ENCODE measurements at places on chromosomes 2 and 18. TPM values are rescaled to one million over a fixed set of nuclear protein-coding genes. Genes with fewer than 3 reads are reported as not detected.

RRM2 gene
- 40.9 TPM for total RNA-seq

DUSP19 gene
- total RNA-seq, result 2.5 TPM

PXDN gene
- total RNA-seq, result 1.2 TPM

FAM237A gene
- not detected for total RNA-seq

SAG gene
- total RNA-seq, result not detected

VWC2L gene
- total RNA-seq, result not detected

NT5C1B gene
- total RNA-seq, result not detected

MRPL30 gene
- 29.7 TPM for total RNA-seq

DTNA gene
- 0.24 TPM for total RNA-seq

FOXD4L1 gene
- 0.11 TPM for total RNA-seq

- peak; percentile 60 for DNase-seq
These were observed 42.1 kb upstream of the TAF1B start for GRCh38 chr2:9800975-9801726.

DNA sequence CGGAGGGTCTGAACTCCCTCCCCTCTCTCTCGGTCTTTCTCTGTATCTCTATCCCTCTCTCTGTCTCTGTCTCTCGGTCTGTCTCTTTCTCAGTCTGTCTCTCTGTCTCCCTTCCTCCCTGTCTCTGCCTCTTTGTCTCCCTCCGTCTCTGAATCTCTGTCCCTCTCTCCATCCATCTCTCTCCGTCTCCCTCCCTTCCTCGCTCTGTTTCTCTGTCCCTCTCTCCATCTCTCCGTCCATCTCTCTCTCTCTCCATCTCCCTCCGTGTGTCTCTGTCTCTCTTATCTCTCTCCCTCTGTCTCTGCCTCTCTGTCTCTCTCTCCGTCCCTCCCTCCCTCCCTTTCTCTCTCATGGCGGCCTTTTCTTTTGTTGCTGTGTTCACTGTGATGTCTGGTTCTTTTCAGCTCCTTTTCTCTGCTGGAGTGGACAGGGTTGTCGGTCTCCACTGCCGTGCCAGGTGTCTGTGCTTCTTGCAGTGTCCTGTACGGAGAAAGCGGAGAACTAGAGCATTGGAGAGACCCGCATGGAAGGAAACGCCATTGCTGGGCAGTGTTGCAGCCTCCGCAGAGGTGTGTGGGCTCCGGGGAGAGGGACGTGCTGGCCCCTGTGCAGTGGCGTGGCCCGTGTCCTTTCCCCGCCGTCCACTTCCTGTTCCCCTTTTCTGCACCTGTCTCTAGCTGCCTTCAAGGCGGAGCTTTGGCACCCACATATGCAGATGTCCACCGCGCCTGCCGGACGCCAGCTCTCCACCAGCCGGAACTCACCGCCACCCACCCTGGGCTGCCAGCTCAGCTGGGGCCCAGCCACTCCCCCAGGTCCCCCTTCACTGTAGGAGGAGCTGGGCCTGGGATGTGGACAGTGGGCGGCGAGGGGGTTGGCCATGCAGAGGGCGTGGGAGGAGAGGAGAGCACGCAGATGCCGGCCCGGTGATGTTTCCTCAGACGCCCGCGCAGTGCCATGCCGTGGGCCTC lies 113.1 kb downstream of the NFATC1 start:
- DNase-seq, result no peak

DNA sequence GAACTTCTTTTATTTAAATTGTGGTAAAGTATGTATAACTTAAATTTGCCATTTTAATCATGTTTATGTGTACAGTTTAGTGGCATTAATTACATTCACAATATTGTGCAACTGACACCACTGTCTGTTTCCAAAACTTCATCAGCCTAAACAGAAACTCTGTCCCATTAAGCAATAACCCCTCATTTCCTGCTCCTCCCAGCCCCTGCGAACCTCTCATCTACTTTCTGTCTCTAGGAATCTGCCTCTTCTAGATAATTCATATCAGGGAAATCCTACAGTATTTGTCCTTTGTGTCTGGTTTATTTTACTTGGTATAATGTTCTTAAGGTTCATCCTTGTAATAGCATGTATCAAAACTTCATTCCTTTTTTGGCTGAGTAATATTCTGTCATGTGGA lies 75.1 kb downstream of the BOLA3 start:
- DNase-seq, result no peak

DNA sequence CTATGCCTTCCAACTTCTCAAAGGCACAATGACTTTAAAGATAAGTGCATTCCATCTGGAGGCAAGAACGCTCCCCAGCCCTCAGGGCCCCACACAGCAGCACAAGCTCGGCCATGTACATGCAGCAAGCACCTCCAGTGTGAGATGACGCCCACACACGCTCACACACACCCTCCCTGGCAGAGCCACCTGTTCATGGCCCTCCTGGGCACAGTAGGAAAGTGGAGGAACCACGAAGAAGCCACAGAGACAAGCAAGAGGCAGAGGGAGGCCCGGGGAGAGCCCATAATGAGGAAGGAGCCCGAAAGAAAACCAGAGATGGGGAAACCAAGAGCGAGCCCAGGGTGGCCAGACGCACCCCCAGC lies 21.7 kb downstream of the BIN1 start:
- peak; percentile 29 for DNase-seq

DNA sequence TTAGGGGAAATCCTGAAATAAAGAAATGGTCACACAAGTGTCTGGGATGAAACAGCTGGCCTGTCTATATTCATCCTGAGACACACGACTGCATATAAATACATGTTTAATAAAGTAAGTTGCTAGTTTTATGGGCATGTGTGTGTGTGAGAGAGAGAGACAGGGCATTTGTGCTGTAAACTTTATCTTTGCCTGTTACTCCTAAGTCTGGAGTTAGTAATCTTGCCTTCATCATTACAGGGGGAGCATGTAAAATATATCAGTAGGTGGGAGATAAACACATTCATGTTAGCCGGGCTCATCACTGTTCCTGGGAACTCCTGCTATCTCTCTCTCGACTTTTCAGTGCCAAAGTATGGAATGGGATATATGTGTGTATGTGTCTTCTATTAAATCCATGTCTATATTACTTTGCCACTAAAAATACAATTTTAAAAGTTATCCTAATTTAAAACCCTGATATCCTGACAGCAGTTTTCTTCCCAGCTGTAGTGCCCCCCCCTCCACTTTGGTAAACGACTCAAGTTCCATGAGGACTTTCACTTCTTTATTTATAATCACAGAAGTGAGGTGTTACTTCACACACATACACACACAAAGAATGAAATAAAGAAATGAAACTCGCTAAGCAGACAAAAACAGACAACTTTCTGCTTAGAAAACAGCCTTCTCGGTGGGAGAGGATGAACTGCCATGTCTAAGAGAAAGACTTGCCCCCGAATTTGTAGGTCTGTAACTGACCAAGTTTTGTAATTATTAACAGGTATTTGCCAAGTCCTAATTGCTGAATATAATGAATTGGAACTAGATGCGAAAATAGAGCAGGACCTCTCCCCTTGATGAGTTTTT lies 947 bp downstream of the ZEB2 start:
- DNase-seq, result no peak

- no peak for DNase-seq
These were observed 172.5 kb upstream of the MGAT5 start for GRCh38 chr2:134081238-134081938.

- DNase-seq, result no peak
These were observed 86.0 kb upstream of the SATB2 start for GRCh38 chr2:199543606-199544172.

- no peak for DNase-seq
These were observed 27.4 kb upstream of the PPP3R1 start for GRCh38 chr2:68279691-68280090.

GRCh38 chr2:231530099-231531011 lies at the start of gene NMUR1:
TSS of gene NMUR1 (minus strand) at chr2:231530445. CDS start at chr2:231530361, 84 bp downstream.
- DNase-seq, result peak; percentile 65

GRCh38 chr2:181174611-181175580 lies 194.5 kb downstream of the UBE2E3 start:
- no peak for DNase-seq

DNA sequence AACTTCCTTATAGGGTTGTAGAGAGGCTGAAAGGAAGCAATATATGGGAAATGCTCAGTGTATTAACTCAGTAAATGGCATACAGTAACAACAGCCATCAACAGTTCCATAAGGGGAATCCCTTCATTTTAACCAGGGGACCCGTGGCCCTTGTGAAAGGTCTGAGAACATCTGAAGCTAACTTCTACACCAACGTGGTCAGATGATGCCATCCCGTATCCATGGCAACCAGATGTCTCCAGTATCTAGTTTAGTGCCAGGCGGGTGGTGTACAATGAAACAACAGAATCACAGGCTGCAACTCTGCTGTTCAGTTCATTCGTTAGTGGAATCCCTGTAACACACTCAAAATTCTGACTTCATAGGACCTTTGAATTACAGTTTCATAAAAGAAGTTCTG lies 162.3 kb downstream of the TGIF1 start:
- no peak for DNase-seq

DNA sequence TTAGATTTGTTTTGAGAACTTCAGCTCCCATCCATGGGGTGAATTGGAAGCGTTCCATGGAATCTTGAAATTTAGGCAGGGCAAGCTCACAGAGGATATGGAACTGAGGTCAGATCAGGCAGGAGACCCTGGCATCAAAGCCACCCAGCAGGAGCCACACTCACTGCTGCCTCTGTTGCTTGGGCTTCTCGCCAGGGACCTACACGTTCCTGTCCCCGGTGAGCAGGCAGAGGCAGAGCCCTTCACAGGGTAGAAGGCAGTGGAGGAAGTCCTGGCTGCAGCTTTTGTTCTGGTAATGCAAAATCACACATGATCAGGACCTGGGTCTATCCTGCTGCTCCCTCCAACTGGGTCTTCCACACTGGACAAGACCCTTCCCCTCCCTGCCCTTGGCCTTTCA lies 42.1 kb downstream of the CAPN13 start:
- no peak for DNase-seq

DNA sequence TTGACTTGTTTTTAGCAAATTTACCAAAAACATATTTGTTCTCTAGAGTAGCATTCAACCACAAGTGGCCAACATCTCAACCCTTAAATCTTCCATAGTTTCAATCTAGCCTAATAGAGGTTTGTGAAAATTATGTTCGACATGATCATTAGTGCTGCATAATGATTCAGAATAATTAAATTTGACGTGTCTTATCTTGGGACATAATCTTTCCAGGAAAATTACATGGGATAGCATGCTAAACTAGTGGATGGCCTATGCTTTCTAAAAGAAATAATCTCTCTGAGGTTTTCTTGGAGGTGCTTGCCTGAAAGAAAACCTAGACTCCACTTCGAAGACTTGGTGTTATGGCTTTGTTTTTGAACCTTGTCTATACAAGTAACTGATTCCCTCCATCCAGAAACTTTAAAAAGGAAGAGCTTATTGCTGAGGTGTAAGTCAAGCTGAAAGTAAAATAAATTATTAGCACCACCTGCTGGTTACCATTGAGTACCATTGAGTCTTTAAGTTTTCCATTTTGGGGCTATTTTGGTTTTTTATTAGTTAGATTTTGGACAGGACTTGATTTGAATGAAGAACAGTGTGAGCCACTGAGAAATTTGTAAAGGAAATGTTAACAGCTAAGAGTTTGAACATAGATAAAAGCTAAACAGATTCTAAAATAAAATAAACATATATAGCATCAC lies 32.7 kb downstream of the COX7A2L start:
- DNase-seq, result no peak

- no peak for DNase-seq
These were observed 4.4 kb upstream of the ATP8B1 start for GRCh38 chr18:57807336-57808117.

GRCh38 chr2:101622210-101623030 lies 75.1 kb upstream of the MAP4K4 start:
- DNase-seq, result no peak

GRCh38 chr2:49973436-49973835 lies 819.1 kb upstream of the FSHR start:
- DNase-seq, result no peak

GRCh38 chr18:46261799-46262198 lies 157.6 kb downstream of the HAUS1 start:
- DNase-seq, result no peak

GRCh38 chr2:144645083-144645778 lies 125.3 kb upstream of the ZEB2 start:
- DNase-seq, result no peak

GRCh38 chr2:8577573-8577972 lies 104.3 kb upstream of the ID2 start:
- no peak for DNase-seq

DNA sequence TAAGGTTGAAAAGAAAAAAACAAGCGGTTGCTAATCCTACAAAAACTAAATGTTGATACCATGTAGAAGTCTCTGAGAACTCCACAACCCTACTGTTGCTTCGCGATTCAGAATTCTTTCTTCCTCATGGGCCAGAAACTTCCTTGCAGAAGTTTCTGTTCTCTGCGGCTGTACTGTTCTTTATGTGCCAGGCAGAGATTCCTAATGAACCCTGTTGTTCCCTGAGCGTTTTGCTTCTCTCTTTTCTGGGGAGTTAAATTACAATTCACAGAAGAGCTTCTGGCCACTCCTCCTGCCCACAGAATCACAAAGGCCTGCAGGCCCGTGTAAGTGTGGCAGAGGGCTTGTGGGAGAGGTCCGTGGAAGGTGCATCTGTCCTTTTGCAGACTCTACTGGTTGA lies 1.8 kb upstream of the THNSL2 start:
- no peak for DNase-seq

DNA sequence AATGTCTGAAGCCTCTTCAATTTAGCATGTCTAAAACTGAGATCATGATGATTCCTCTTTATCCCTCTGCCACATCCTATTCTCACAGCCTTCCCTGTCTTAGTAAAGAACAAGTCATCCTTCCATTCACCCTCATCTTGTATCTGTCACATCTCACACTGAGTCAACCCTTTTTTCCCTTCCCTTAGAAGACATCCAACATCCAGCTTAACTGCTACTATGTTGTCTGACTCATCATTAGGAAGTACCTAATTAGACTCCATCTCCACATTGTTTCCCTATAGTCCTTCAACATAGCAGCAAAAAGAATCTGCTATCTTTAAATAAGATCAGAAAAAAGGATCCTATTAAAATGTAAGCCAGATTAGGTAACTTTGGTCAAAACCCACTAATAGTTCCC lies 85.2 kb upstream of the GRB14 start:
- no peak for DNase-seq

DNA sequence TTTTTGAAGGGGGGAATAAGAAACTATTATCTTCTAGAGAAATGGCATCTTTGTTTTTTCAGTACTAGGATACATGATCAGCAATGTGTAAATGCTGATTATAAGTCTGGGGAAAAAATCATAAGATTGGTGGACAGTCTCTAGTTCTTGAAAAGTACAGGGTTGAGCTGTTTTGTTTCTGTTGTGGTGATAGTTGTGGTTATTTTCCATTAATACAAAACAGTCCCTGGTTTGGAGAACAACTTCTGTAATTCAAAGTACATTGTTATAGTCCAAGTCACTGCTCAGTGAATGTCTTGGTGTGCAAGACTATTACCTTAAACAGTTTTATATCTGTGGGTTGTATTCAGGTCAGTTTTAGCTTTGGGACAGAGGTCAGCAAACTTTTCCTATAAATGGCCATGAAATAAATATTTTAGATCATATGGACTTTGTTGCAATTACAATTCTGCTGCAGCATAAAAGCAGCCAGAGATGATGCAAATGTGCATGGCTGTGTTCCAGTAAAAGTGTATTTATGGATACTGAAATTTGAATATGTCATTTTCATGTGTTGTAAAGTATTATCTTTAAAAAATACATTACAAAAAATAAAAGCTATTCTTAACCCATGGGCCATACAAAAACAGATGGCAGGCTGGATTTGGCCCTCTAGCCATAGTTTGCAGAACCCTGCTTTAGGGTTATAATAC lies 111.0 kb downstream of the CERS6 start:
- DNase-seq, result no peak

GRCh38 chr2:97736608-97737330 lies 23.4 kb downstream of the ZAP70 start:
- no peak for DNase-seq

- peak; percentile 4 for DNase-seq
These were observed 84.1 kb upstream of the EPB41L3 start for GRCh38 chr18:5627776-5628511.

GRCh38 chr2:51065276-51065675 lies 33.3 kb upstream of the NRXN1 start:
- no peak for DNase-seq
